ENCODE measurements at places on chromosomes 2 and 18.
A peak's percentile ranks its signal among the peaks of the same experiment; 100 is the strongest.

GRCh38 chr2:215419769-215420470, 15.9 kb downstream of the FN1 start:
- DNase-seq = no peak

DNA sequence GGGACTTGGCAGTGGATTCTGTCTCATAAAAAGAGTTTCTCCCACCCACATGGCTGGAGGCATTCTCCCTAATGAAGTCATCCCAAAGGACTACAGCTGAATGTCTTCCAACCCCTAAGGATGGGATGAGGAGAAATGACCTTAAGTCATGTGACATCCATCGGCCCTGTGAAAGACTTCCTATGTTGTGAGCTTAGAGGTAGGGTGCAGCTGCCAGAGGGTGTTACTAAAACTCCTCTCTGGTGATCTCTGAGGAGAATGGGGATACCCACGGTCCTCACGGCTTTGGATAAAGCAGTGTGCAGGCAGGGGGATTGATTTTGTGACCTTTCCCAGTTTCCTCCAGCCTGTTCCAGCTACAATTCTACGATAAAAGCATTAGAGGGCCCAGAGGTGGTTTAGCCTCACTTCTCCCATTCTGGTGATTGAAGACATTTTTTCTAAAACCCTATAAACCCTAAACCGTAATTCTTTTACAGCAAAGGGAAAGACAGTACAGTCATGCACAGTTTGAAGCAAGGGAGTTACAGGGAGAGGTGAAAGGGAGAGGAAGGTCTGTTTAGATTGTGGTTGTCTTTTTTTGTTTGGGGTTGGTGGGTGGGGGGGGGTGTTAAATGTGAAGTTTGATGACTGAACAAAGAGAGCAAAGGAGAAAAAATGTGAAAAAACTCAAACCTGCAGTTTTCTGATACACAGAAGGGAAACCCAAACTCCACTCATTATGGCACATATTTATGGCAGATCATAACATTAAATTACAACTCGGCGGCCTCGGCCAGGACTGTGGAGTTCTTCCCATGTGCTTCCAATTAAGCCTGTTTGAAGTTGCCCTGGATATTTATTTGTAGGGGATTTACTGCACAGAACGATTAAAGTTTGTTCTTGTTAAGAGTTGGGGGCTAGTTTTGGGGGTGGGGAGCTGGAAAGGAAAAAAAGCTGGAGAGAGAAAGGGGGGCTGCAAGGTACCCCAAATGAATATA, 26.6 kb upstream of the SLC14A2 start:
- DNase-seq = no peak

DNA sequence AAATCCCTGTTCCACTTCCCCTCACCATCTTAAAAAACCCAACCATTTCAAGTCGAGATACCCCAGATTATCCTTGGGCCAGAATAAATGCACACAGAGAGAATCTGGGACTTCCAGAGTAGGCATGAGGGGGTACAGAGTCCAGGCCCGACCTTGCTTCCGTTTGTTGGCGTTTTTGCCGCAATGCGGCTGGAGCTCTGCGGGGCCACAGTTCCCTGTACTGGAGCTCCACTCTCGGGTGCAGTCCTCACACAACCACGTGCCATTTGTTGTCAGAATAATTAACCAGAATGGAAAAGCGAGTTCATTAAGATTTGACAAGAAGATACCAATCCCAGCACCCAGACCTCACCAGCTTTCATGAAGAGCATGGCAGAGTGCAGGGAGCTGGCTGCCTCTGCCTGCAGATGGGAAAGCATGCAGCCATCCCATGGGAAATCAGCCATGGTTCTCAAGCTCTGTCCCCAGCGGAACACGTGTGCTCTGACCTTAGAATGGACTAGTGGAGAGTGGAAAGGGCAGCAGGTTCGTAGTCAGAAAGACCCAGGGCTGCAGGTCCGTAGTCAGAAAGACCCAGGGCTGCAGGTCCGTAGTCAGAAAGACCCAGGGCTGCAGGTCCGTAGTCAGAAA, 472.8 kb downstream of the EIPR1 start:
- no peak for DNase-seq

GRCh38 chr2:28929581-28929980, 35.1 kb downstream of the WDR43 start:
- no peak for DNase-seq

DNA sequence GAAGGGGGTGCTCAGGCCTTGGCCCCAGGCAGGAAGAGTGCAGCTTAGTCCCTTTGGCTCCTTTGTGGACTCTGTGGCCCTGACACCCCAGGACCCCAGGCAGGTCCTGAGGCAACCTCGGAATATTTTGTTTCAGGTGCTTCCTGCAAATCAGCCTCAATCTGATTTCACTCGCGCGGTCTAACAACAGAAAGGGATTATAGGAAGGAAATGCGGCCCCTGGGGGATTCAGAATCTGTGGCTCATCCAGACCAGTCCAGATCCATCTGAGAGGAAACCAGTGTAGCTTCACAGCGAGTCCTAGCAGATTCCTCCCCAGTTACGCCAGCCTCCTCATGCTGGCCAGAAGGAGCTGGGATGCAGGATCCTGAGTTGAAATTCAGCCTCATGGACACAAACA, 59.5 kb upstream of the YWHAQ start:
- DNase-seq = no peak

GRCh38 chr2:14221466-14221865, 411.1 kb upstream of the LRATD1 start:
- DNase-seq = no peak

DNA sequence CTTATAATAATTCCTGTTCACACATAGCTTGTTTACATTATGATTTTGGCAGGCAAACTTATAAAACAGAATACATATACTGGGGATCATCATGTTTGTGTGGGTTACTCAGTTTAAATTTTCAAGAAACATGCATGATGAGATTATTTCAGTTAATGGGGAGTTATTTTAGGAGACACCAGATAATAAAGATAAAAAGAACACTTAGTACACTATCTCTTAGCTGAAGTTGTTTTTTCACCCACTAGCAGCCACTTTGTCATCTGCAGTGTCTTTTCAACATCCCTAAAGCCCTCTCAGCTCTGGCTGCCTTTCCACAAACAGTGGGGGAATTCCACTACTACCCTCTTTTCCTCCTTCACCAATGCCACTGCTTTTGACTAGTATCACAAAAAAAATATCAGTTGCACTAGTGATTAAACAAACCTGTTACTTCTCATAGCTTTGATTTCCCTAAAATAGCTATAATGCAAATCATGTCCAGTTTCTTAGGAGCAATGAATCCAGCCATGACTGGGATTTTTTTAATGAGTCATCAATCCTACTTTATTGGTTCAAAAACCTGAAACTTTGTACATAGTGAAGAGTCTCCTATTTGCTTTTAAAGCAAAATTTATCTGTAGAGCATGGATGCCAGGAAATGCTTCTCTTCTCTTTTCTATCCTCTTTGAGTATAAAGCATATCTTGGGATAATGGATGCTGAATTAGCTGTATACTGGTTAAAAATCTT, 156.7 kb upstream of the TFPI start:
- no peak for DNase-seq

GRCh38 chr2:65081232-65081685, 25.0 kb downstream of the CEP68 start:
- no peak for DNase-seq

- DNase-seq = no peak
Measured at GRCh38 chr2:150605664-150606063, 118.2 kb upstream of the RND3 start.

DNA sequence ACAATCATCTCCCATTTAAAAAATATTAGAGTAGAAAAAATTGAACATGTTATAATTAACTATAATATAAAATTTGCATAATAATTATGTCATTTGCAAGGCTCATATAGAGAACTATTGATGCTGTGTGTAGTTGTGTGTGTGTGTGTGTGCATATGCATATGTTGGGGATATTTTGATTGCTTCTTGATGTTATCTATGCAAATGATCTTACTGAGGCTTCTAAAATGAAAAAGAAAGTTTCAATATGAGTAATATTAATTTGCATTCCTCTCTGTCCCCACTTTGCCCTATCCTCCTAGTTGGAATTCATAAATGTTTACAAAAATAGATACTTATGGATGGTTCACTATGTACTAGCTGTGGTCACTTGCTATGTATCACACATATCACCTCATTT, 523.3 kb downstream of the TRIB2 start:
- DNase-seq = no peak

GRCh38 chr2:160566717-160567116, 73.1 kb upstream of the RBMS1 start:
- DNase-seq = no peak

DNA sequence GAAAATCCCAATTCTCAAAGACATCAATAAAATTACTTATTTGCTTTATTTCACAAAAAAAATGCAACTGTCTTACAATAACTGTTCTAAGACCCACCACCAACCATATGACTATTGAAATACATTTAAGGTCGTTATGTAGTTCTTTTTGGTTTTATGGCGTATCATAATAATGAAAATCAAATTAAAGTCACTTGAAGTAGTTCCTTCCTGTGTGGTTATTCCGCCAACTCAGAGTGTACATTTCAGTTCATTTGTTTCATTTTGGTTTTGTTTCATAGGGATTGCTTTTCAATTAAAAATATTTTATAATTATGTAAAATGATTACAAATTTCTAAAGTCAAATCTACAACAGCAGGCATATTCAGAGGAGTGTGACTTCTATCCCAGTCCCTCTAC, 45.9 kb upstream of the AAK1 start:
- DNase-seq = no peak

DNA sequence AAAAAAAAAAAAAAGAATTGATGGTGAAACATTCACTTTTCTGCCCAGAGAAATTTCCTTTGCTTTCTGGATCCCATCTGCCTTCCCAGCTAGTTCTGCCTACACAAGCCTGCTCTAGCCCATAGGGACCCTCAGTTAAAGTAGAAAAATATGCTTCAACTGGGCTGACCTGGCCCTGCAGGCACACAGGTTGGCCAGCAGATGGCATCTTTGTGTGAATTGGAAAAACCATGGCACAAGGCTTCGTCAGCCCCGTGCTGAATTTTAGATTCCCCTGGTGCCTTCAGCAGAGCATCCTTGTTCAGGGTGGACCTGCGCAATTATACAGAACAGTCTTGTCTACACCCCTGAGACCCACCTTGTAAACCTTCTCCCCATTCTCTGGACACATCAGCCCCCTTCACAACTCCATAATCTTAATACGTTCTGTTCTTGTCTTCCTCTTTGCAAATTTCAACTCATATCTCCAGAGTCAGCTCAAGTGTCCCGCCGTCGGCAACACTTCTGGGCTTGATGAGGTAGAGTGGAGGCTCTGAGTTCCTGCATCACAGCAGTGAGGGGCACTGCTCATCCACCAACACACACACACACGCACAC, 114.5 kb downstream of the INSIG2 start:
- peak; percentile 49 for DNase-seq

- DNase-seq = no peak
Measured at GRCh38 chr2:38176619-38177021, 100.7 kb upstream of the CYP1B1 start.

DNA sequence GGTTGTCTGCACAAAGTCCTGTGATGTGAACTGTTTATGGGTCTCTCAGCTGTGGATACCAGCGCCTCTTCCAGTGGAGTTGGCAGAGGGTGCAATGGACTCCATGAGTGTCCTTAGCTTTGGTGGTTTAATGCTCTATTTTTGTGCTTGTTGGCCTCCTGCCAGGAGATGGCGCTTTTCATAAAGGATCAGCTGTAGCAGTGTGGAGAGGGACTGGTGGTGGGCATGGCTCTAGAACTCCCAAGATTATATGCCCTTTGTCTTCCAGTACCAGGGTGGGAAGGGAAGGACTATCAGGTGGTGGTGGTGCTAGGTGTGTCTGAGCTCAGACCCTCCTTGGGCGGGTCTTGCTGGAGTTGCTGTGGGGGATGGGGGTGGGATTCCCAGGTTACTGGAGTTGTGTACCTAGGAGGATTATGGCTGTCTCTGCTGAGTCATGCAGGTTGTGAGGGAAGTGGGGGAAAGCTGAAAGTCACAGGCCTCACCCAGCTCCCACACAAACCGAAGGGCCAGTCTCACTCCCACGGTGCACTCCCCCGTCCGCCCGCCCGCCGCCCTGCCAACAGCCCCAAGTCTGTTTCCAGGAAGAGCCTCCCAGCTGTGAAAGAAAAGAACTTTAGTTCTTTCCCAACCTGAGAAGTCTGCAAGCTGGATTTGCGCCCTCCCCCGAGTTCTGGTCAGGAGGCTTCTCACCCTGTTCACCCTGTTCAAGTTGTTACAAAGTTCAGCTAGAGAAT, 108.1 kb downstream of the MARCO start:
- peak; percentile 7 for DNase-seq

DNA sequence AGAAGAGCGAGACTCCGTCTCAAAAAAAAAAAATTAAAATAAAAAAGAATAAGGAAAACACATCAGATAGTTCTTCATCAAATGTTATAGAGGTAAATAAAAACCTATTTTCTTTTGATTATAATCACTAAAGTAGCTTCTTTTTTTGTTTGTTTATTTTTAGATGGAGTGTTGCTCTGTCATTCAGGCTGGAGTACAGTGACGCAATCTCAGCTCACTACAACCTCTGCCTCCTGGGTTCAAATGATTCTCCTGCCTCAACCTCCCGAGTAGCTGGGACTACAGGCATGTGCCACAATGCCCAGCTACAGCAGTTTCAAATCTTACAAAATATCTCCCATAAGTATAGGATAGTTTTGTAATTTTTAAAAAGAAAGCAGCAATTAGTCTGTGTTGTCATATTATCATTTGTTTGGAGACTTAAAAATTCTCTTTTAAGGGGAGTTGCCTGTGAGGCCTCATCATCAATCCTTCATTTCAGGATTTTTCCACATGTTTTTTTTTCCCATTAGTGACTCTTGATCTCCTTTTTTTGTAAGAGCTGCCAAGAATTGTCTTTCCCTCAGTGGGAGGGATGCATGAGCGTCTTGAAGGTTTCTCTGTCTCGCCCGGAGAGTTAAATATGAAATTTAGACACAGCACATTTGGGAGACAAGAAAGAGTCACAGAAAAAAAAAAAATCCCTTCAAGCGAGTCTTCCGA, 275.9 kb downstream of the CDCA7 start:
- no peak for DNase-seq

All from NCI-H1105 treated with DMSO at 0.1 percent for 48 hours (cell line).